DMS79 (cell line): ENCODE measurements at places on chromosomes 6 and 20.

GRCh38 chr6:8672882-8673281 lies 237.5 kb upstream of the SLC35B3 start:
- DNase-seq = no peak

GRCh38 chr20:3420211-3420707 lies 12.8 kb upstream of the DNAAF9 start:
- DNase-seq = peak; percentile 87

- DNase-seq = peak; percentile 78
Measured at GRCh38 chr6:89977808-89978748, 83.8 kb downstream of the GJA10 start.

DNA sequence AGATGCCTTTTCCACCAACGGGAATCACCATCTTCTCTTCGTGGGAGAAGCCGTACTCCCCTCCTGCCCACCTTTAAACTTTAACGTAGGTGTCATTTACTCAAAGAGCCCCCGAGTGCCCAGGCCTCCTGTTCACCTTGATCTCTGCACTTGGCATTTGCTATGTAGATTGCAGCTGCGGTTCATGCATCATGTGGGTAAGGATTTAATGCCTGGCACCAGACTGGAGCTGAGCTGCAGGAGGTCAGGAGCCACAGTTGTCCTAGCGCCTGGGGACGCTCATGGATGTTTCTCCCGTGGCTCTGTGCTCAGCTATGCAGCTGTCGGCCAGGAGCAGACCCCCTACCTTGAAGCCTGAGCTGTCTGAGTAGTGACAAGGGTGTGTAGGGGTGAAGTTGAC lies 133.7 kb downstream of the CDH4 start:
- no peak for DNase-seq
